Motor neuron (in vitro differentiated cells): ENCODE measurements at places on chromosomes 16 and 17.

- no peak for ATAC-seq
These were observed 28.7 kb downstream of the MMP15 start for GRCh38 chr16:58054289-58054688.

DNA sequence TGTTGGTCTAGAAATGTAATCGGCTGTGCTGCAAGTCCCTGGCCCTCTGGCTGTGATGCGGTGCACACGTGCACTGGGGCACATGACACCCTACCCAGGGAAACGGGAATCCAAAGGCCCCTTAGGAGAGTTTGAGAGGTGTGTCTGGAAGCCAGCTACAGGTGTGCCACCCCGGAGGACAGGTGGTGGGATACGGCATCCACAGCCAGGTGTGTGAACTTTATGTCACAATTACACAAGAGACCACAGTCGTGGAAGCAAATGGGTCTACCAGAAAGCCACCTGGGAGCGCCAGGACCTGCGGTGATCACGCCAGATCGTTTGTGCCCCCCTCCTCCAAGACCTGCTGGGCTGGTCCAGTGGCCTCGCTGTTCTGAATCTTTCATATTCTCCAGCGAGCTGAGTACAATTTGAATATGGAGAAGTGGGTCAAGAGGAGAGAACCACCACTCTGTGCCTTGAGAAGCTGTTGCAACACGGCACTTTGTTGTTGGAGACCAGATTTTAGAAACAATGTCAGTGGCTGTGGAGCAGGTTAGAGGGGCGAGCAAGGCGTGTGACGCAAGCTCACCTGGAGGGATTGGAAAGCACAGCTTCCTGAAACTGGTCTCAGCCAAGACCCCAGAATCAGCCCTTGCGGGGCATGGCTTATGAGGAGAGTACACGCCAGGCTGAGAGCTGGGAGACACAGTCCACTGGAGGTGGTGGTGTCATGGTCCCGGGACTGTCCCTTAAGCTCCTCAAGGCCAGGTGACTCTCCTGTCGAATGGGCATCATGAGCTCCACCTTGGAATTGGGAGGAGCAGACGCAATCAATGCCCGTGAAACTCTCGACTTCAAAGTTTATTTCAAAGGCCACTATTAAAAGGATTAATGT is 37.4 kb downstream of the COX4I1 start:
- ATAC-seq: no peak

DNA sequence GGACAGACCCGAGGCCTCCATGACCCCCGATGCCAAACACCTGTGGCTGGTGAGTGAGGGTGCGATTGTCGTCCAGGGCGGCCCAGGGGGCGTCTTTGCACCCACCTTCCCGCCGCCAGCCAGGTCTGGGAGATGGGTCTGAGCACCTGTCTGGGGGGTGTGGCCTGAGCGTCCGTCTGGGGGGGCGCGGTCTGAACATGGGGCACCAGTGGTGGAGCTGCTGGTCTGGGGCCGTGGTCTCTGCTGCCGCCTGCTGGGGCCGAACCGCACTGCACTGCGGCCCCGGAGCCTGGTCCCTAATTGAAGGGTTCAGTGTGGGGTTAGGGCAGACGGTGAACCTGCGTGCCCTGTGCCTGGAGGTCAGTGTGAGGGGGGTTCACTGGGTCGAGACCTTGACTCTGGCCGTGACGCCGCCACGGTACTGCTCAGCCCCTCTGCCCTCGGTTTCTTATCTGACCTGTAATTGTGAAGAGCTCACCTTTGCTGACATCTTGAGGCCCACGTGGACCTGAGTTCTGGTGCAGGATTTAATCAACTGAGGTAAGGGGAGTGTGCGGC is 12.6 kb upstream of the TCF25 start:
- peak; percentile 68 for ATAC-seq

DNA sequence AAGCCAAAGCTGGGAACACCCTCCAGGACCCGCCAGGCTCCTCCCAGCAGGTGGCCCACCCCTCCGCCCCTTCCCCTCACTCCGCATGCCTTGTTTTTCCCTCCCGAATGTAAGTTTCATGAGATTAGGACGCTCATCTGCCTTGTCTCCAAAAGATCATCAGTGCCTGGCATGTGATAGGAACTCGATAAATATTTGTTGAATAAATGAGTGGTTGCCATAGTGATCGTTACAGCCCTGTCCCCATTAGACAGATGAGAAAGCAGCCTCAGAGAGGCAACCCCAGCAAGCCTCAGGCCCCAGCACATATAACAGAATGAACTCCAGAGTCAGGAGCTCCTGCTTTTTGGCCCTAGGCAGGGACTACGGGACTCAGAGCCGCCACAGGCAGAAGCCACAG is 5.0 kb downstream of the CAMKK1 start:
- ATAC-seq: no peak

GRCh38 chr17:39767147-39767546 is 29.4 kb downstream of the GRB7 start:
- ATAC-seq: no peak

- no peak for ATAC-seq
These were observed 580 bp downstream of the RANGRF start for GRCh38 chr17:8289103-8289397.

- ATAC-seq: no peak
These were observed 36.6 kb upstream of the IL21R start for GRCh38 chr16:27365142-27366089.

GRCh38 chr17:78112518-78113471 is 15.8 kb downstream of the TMC6 start:
- ATAC-seq: peak; percentile 81

DNA sequence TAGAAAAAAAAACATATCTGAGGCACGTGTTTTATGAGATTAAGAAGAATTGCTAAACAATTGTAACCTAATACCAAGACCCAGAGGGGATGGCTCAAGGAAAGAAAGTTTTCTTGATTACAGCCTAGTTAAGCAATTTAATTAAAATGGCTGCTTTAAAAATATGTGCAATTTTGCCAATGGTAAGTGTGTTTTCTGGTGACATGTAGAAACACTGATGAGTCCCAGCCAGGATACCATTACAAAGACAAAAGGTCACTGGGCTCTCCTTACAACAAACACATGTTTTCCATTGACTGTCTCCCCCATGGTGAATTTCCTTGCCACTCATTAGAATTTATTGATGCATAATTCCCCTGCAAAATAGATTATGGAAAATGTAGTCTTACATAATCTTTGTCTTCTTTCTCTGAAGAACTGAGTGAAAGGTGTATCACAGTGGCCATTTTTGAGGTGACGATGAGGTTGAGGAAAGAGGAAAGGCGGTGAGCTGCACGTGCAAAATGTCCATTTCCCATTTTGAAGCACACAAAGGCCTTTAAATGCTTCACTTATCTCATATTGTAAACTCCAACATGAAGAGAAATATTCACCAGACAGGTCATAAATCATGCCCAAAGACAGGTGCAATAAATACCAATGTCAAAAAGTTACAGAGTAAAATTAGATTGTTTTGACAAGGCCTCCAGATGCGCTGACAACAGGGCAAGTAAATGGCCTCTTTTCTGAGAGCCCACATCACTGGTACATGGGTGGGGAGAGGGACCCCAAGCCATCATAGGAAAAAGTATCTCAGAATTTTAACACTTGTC is 696.9 kb downstream of the KCNJ2 start:
- ATAC-seq: no peak

- peak; percentile 82 for ATAC-seq
These were observed 402.7 kb upstream of the TNRC6C start for GRCh38 chr17:77555741-77556291.

DNA sequence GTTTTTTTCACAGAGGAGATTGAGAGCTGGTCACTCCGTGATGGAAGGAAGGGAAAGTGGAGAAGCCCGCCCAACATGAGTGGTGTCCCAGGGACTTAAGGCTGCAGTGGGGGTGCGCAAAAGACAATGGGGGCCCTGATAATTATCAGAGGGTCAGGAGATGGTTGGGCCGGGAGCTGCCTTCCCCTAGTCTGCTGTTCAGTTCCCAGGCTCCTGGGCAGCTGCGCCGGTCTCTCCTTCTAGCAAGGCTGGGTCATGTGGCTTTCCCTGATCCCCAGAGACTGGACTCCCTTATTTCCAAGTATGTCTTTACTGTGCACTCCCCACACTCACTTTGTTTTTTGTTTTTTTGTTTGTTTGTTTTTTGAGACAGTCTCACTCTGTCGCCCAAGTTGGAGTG is 16.2 kb downstream of the CYGB start:
- no peak for ATAC-seq

GRCh38 chr17:12290207-12290606 is 269.5 kb downstream of the MAP2K4 start:
- no peak for ATAC-seq

DNA sequence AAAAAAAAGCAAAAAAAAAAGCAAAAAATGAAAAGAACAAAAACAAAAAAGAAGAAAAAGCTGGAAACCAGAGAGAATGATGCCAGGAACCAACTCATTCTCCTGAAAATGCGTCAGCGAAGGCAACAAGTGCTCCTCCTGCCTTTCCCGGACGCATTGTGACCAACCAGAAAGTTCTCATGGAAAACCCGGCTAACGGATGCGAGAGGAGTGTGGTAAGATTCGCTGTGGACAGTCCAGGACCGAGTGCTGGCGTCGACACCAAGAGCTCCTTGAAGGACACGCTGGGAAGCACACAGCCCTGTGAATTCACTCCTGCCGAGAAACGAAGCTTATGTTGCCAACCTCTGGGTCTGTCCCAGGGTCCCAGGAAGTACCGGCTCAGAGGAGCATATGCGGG is 43.4 kb downstream of the METRNL start:
- ATAC-seq: peak; percentile 62

DNA sequence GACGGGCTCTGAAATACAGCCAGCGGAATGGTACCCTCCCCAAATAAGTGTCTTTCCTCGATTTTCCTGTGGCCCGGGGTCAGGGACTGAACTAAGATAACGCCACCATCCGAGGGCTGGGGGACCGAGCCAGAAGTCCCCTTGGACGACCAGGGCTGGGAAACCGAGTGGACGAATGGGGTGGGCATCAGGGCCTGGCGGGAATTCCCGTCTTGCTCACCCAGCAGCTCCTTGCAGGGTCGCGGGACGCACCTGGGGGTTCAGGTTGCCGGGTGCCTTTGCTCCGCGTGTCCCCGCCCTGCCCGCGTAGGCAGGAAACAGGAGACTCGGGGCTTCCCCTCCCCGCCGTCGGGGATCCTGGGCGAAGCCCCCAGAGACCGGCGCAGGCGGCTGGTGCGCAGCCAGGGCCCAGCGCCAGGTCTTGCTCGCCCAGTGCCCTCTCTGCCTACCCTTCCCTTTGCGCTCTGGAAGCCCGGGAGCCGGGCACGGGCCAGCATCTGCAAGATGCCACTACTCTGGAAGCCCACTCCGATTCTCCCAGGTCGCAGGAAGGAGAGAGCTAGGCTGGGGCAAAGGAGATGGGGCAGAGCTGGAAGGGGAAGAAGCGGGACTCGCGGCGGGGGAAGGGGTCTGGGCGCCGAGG is 665 bp upstream of the GRIN2C start:
- ATAC-seq: no peak

DNA sequence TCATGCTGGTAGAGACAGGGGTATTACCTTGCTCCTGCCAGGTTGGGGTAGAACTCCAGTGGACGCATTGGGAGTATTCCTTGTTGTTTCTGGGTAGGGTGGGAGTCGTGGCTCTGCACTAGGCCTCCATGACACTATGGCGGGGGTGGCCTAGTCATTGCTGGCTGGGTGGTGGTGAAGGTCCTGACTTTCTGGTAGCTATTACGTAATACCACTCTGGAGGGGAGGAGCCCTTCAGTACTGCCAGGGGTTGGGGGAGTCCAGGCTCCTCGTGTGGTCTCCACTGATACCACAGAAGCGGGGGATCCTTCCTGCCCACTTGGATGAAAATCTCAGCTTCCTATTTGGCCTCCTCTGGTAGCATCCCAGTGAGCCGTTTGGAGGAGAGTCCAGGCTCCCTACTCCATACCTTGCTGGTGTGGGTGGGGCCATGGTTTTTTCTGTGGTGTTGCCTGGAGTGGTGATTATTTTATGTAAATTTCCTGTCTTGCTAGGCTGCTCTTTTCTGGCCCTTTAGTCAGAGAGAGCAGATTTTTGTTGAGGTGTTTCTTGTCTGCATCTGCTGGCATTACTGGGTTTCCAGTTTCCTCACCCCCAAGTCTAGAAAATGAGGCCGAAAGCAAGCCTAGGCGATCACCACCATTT is 65.8 kb upstream of the GNG13 start:
- no peak for ATAC-seq

DNA sequence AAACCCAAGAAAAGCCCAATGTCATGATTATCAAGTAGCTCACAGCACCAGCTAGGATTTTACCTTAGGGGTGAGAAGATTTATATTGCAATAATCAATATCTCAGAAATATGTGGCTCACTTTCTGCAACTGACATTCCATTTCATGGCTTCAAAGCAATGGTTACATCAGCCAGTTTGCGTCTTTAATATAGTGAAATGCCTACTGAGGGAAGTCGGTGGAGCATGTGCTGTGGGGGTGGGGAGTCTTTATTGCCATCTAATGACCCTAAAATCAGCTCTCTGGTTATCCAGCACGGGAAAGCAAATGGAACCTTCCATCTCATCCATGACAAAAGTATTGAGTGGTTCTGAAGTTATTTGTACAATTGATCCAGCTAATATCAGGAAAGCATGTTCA is 395.5 kb downstream of the CA10 start:
- ATAC-seq: peak; percentile 59

GRCh38 chr16:85262558-85263238 is 150.4 kb upstream of the CIBAR2 start:
- ATAC-seq: no peak

DNA sequence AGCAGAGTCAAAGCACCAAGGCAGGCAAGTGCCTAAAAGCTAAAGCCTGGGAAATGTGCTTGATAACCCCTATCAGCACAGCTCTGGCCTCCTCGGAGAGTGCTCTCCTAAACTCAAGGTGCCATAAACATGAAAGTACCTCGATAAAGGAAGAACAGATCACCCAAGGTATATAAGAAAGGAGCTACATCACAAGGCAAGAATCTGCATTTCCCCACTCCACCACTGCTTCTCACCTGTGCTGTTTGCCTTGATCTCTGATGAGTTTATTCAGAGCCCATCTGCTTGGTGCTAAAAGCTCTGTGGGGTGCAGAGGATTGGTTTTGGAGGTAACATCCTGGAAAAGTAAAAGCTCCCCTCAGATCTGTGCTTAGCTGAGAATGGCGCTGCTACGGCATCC is 449.5 kb upstream of the CDH5 start:
- no peak for ATAC-seq

- ATAC-seq: no peak
These were observed 269.9 kb downstream of the SHISA9 start for GRCh38 chr16:13171313-13171712.

DNA sequence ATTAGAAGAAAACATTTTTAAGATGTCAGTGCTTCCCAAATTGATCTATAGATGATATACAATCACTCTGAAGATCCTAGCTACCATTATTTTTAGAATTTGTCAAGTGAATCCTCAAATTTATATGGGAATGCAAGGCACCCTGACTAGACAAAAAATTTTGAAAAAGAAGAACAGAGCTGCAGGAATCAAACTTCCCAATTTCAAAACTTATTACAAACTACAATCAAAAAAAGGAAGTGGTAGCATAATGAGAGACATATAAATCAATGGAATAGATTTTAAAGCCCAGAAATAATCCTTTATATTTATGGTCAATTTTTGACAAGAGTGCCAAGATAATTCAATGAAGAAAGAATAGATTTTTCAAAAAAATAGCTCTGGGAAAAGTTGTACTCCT is 198.3 kb upstream of the KCNJ16 start:
- ATAC-seq: no peak

- ATAC-seq: no peak
These were observed 122.6 kb downstream of the USP22 start for GRCh38 chr17:20920095-20920814.

- no peak for ATAC-seq
These were observed 11.2 kb downstream of the QRICH2 start for GRCh38 chr17:76296889-76297288.
